ENCODE measurements at places on chromosomes 2 and 18.

- DNase-seq = no peak
Measured at GRCh38 chr2:134198006-134198634, 55.8 kb upstream of the MGAT5 start.

- DNase-seq = no peak
Measured at GRCh38 chr2:220814441-220814840, 757.7 kb downstream of the EPHA4 start.

- DNase-seq = no peak
Measured at GRCh38 chr2:215657844-215658243, 222.0 kb upstream of the FN1 start.

- no peak for DNase-seq
Measured at GRCh38 chr2:54310311-54310710, 54.3 kb upstream of the TSPYL6 start.

DNA sequence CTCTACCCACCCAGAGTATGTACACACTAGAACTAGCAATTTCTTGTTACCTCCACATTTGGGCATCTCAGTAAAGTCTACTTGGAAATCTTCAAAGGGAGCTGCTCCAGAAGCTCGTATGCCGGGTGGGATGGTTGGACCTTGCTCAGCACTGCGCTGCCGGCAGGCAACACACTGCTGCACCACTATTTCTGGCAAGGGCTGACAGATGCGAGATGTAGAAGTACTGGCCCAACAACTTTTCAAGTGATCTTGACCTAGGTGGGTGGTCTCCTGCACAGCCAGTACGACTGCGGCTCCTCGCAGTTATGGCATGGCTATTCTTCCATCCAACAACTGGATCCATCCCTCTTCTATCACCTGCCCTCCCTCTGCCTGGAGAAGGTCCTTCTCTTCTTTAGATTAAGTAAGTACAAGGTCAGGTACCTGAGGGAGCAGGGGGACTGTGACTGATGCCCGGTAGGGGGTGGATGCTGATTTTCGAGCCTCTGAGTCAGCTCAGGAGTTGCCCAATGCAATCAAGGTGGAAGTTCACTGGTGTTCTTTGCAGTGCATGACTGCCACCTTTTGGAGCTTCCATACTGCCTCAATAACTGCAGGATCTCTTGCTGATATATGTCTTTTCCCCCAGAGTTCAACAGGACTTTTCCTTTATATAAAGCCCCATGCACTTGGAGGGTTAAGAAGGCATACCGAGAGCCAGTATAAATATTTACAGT, 100.4 kb upstream of the SLC1A4 start:
- DNase-seq = no peak

GRCh38 chr2:96205888-96206287, 2.7 kb downstream of the STARD7 start:
- DNase-seq = no peak

DNA sequence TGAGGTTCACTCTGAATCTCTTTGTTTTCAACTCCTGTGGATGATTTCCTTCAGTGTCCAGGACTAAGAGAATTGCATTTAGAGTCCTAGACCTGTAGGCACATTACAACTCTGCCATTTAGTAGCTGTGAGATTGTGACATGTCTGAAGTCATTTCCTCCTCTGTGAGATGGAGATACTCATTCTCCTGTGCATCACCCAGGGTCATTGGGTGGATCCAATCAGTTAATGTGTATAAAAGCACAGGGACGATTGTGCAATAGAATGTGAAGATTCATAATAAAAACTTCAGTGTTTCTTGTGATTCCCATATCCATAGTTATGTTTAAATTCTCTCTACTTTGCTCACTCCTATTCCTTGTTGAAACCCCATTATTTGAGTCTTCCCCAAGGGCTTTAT, 113.6 kb downstream of the DIS3L2 start:
- no peak for DNase-seq
